ENCODE measurements at places on chromosomes 2 and 18.

DNA sequence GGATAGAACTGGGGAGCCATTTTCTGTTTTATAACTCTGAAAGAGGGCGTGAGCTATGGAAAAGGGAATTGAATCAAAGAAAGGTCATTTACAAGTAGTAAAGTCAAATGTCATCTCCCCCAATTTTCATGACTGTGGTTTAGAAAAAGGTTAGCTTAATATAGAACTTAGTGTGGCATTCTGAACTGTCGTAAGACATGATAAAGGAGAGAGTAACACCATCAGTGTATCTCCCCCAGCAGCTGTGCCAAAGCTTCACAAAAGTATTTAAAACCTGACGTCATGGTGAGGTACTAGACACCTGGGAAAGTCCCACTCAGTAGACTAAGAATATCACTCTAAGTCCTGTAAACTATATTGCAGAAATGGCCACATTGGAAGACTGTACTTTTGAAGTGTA, 5.8 kb upstream of the IKZF2 start:
- DNase-seq, result no peak

DNA sequence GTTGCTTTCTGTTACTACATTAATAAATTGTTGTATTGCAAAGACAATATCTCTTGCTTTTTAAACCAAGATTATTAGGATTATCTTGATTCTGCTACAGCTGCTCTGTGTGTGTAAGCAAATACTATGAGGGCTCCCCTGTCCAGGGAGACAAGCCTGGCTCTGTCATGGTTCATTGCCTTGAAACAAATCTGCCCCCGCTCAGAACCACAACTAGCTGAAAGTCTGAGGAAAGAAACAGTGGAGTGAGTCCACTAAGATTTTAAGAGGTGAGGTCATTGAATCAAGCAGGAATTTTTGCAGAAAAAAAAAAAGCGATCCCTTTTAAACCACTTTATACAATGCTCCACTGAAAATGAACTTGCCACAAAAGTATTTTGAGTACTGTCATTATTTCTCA, 30.8 kb upstream of the LRRTM4 start:
- DNase-seq, result no peak

- no peak for DNase-seq
Measured at GRCh38 chr2:141331127-141331526, 799.7 kb downstream of the LRP1B start.

- no peak for DNase-seq
Measured at GRCh38 chr18:27008575-27008974, 143.1 kb upstream of the AQP4 start.

DNA sequence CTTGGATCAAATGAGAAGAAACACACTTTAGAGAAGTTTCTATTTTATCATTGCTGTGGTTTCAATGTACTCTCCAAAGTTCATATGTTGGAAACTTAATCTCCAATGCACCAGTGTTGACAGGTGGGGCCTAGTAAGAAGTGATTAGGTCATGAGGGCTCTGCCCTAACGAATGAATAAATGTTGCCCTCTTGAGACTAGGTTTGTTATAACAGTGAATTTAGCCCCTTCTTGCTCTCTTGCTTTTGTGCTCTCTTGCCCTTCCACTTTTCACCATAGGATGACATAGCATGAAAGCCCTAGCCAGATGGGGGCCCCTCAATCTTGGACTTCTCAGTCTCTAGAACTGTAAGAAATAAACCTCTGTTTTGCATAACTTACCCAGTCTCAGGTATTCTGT, 664.8 kb downstream of the DCC start:
- DNase-seq, result no peak

DNA sequence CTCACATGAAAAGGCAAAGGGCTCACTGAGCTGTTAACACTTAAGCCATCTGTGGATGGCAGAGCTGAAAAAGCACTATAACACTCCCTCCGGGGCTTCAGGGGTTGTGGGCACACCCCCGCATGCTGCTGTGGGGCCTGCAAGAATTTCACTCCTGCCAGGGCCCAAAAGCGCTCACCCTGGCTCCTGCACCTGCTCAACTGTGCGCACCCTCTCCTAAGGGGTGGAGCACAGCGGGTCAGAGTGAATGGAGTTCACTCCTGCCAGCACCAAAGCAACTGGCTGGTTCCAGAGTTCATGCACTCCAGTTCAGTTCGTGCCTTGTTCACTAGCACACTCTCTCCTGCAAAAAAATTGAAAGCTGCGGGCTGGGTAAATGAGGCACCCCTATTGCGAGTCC, 814.2 kb upstream of the SLC39A10 start:
- no peak for DNase-seq

DNA sequence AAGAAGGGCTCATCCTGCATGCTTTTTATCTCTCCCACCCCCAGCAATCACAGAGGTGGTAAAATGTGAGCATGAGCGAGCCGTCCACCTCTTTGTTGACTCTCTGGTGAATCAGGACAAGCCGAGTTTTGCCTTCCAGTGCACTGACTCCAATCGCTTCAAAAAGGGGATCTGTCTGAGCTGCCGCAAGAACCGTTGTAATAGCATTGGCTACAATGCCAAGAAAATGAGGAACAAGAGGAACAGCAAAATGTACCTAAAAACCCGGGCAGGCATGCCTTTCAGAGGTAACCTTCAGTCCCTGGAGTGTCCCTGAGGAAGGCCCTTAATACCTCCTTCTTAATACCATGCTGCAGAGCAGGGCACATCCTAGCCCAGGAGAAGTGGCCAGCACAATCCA, 19.5 kb downstream of the LIPG start:
- no peak for DNase-seq

- DNase-seq, result peak; percentile 68
Measured at GRCh38 chr2:212537726-212538304, 787 bp downstream of the ERBB4 start.

- no peak for DNase-seq
Measured at GRCh38 chr18:47577520-47577919, 326.1 kb upstream of the SKOR2 start.

GRCh38 chr2:238591732-238592131, 165.0 kb downstream of the ASB1 start:
- no peak for DNase-seq

DNA sequence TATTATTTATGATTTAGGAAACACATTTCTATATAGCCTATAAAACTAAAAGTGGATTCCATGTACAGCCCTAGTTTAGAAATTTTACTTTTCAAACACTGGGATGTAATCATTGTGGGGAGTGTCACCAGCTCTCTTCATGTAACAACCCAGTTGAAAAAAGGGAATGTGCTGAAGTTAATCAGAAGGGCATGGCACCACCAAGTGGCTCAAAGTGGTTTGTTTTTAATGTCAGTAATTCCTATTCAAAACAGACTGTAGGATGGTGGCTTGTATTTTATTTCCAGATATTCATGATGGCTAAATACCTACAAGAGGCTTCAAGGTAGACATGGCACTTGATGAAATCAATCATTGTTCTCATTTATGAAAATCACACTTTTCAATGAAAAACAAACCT, 58.1 kb upstream of the TMEM182 start:
- DNase-seq, result no peak

- no peak for DNase-seq
Measured at GRCh38 chr2:38187541-38188011, 111.6 kb upstream of the CYP1B1 start.

GRCh38 chr2:47008381-47009252, 93.0 kb upstream of the MCFD2 start:
- DNase-seq, result peak; percentile 32

DNA sequence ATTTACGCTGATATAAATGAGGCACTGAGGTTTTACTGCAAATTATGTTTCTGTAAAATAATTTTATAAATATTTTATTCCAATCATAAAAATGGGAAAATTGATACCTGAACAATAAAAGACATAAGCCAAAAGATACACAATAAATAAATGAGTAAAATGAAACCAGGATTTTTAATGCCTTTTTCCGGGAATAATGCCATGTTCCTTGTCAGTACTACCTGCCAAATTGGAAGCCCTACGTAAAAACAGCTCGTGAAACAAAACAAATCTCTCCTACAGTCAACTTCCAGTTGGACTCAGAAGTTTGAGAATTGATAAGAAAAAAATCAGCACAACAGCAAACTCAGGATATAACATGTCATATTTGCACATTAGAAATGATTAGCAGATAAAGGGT, 18.0 kb downstream of the GALNT3 start:
- DNase-seq, result no peak

GRCh38 chr2:228102949-228103348, 78.5 kb downstream of the SPHKAP start:
- DNase-seq, result no peak

GRCh38 chr2:177466337-177467195, 74.0 kb downstream of the AGPS start:
- peak; percentile 26 for DNase-seq

DNA sequence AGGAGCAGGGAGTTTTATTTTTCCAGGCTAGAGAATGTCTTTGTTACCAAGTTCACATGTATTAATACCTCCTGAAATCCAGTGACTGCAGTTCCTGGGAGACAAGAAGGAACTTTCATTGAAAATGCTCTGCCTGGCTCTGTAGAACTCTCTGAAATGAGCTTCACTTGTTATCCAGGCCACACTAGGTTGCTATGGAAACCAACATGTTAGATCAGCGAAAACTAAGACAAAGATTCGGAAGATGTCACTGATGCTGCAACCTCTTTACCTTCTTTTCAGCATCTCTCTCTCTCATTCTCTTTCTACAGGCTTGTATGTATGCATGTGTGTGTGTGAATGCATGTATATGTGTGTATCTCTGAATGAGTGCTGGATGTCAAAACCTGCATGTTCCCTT, 218.5 kb downstream of the TRIB2 start:
- DNase-seq, result no peak

GRCh38 chr2:147927053-147927588, 82.3 kb downstream of the ACVR2A start:
- no peak for DNase-seq

DNA sequence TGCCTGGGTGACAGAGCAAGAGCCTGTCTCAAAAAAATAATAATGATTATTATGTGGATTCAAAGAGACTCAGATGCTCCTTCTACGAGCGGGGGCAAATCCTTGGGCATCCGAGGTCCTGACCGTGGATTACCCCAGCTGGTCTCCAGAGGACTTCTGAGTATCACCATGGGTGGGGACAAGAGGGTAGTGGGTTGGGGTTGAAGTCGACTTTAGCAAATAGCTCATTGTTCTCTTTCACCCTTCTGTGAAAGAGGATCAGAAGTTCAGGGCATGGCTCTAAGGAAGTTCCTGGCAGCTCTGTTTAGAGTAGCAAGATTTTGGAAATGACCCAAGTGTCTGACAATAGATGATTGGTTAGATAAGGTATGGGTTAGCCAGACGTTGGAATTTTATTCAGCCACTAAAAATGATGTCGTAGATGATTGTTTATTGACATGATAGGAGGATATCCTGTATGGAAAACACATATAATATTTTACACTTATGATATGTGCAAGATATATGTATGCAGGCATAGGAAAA, 59.0 kb upstream of the SPRED2 start:
- DNase-seq, result no peak

DNA sequence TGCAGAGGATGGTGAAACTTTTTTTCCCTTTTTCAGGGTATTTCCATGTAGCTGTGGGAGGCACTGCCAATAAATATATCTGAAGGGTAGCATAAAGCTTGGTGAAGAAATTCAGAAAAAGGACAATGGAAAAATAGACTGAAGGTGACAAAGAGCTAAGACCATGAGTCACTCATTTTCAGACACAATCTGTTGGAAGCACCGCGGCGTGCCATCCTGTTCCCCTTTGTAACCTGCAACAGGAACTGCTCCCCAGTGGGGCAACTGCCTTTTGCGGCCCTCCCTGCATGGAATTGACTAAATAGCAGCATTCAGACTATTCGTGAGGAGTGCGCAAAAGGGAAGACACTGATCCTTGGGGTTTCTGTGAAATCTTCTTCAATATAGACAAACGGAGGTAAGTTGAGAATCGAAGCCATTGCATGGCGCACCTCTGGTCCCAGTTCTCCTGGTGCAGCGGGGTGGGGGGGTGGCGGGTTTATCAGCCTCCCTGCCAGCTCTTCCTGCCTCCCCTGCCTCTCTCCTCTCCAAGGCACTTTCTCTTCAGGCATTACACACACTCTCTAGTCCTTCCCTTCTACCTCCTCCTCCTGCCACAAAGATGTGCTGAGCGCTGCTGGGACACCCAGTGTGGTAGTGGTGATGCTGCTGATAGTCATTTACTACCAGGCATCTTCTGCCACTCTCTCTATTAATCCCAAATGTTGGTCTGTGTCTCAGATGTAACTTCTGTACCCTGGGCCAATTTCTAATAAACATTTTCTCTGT, 126.2 kb upstream of the TMEM200C start:
- DNase-seq, result no peak

- DNase-seq, result no peak
Measured at GRCh38 chr2:200222791-200223190, 83.7 kb upstream of the SPATS2L start.

DNA sequence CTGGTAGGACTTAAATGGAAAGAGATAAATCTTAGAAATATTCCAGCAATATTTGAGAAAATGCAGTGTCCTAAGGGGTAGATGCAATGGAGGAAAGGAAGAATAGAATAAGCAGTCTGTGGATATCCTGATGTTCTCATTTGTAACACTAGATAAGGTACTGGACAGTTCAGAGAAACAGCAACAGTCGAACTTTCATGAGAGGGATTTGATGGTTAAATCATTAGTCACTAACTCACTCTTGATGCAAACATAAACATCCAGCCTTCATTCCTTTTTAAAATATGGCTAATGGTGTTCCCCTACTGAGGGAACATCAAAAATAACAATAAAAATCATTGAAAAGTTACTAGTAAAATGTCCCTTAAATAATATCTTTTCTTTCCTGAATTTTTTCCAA, 211.4 kb upstream of the SLC39A10 start:
- DNase-seq, result no peak

DNA sequence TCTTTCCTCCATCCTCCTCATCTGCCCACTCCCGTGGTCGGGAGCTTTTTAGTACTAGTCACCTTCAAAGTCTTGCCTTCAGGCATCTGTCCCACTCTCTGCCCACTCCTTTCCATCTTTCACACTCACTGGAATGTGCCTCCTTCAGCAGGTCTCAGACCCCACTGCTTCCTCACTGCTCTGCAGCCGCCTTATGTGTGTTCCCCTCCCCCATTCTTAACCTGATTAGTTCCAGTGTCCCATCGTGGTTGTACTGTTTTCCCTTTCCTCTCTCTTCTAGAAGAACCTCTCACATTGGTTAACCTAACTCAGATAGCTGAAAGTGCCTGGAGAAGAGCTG, 3.0 kb downstream of the ARMC9 start:
- no peak for DNase-seq

GRCh38 chr2:152322222-152322621, 12.8 kb upstream of the FMNL2 start:
- no peak for DNase-seq

DNA sequence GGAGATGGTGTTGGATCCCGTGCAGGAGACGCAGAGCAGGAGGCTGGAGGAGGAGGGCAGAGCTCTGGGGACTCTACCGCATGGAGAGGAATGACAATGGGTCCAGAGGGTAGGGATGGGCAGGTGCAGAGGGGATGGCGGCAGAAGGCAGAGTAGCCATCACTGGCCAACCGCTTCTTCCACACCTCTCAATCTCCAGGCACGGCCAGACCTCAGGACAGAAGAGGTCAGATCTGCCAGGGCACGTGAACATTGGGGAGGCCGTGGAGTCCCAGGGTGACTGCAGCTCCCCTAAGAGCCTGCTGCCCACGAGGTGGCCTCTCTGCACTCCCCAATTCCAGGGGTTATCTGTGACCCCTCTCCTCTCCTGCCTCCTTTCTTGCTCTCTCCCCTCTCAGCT, 162.7 kb upstream of the HDAC4 start:
- DNase-seq, result no peak

- DNase-seq, result no peak
Measured at GRCh38 chr2:25491966-25492532, 150.3 kb upstream of the DNMT3A start.
